ENCODE measurements at places on chromosomes 7 and 10. TPM values are rescaled to one million over a fixed set of nuclear protein-coding genes. Genes with fewer than 3 reads are reported as not detected.

Gene TRIM8
- 35.5 TPM for total RNA-seq

Gene CYP26C1
- total RNA-seq, result not detected

Gene SYCE1
- not detected for total RNA-seq

Gene MYL7
- total RNA-seq, result 2.7 TPM

Gene DRGX
- 0.26 TPM for total RNA-seq

Gene SLC26A5
- 1.6 TPM for total RNA-seq

Gene CPVL
- 14.4 TPM for total RNA-seq

Gene TMEM236
- 1.2 TPM for total RNA-seq

Gene VWA2
- total RNA-seq, result 4.6 TPM

Gene WEE2
- total RNA-seq, result 0.42 TPM

Gene PKD2L1
- total RNA-seq, result not detected

Gene CCDC3
- total RNA-seq, result 22.5 TPM

Gene SPDYE9
- not detected for total RNA-seq

Gene NOBOX
- total RNA-seq, result not detected

Gene LRRC18
- 0.32 TPM for total RNA-seq

Measured in urinary bladder (tissue), 4 donors.